Inflammatory macrophage (primary cell): ENCODE measurements at places on chromosomes 3 and 15.

DNA sequence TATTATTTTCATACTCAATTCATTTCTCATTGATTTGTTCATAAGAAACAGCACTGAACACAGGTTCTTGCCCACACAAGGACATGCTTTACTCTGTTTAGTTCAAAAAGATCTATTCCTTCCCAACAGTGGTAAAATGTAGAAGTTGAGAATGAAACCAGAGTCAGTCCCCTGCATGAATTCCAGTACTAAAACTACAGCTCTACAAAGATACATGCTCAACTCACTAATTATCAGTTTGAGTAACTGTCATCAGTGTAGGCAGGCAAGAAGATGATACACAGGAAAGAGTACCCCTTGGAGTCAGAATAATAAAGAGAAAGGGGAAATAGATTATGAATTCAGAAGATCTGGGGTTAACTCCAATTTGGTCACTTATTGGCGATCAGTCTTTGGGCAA lies 43.2 kb downstream of the NR2E3 start:
- no peak for DNase-seq

DNA sequence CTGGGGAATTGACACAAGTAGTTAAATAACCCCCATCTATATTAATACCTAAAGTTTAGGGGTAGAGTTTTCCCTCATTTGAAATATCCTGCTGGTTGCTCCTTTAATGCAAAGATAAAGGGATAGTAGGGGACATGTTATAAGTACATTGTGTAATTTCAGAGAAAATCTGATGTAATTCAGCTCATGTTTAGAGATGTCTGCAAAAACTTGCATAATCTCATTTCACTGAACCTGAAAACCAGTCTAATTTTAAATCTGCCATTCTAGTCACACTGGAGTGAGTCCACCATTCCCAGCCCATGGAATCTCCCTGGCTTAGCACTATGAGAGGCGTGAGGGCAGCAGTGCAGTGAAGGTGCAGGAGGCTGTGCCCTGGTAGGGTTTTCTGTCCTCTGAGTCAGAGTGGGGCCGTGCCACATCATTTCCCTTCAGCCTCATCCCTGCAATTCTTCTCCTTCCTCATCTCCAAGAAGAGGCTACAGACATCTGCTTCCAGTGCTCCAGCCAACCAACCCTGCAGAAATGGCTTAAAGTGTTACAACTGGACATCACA lies 246.3 kb upstream of the UMPS start:
- DNase-seq = peak; percentile 15

DNA sequence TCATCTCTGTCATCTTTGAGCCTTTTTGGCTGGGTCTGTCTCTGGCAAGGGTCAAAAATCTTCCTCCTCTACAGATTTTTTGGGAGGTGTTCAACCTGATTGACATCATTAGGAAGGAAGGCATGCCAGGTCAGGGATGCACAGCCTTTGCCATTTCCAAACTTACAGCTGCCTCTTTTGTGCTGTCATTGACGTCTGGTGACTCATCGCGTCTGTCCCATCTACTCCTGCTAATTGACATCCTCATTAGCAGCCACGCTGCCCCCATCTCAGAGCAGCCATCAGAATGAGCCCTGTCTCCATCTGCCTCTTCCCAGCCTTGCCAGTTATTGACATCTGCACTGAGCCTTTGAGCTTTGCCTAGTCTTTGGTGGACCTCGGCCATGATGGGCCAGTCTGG lies 53.0 kb downstream of the PDIA5 start:
- no peak for DNase-seq

- no peak for DNase-seq
These were observed 354.3 kb downstream of the FGF12 start for GRCh38 chr3:192373032-192373431.

GRCh38 chr3:104715972-104716371 lies 650.7 kb upstream of the ALCAM start:
- no peak for DNase-seq

DNA sequence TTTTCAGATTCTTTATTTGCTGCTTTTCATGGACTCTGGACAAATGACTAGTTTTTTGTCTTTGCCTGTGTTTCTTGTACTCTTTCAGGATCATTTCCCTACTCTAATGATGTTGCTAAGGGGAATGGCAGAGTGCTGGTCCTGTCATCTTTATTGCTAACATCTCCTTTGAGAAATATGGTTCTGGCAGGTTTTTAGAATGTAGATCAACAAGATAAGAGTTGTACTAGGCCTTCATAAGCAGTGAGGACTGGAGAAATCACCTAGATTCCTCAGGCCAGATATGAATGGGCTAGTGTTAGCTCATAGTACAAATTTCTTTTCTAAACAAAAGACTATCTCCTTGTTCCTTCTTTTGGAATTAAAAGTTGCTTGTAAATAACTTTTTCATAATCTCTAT lies 156.0 kb downstream of the UBE2E2 start:
- no peak for DNase-seq

- peak; percentile 76 for DNase-seq
These were observed 68.2 kb downstream of the RAB7A start for GRCh38 chr3:128794067-128794768.

DNA sequence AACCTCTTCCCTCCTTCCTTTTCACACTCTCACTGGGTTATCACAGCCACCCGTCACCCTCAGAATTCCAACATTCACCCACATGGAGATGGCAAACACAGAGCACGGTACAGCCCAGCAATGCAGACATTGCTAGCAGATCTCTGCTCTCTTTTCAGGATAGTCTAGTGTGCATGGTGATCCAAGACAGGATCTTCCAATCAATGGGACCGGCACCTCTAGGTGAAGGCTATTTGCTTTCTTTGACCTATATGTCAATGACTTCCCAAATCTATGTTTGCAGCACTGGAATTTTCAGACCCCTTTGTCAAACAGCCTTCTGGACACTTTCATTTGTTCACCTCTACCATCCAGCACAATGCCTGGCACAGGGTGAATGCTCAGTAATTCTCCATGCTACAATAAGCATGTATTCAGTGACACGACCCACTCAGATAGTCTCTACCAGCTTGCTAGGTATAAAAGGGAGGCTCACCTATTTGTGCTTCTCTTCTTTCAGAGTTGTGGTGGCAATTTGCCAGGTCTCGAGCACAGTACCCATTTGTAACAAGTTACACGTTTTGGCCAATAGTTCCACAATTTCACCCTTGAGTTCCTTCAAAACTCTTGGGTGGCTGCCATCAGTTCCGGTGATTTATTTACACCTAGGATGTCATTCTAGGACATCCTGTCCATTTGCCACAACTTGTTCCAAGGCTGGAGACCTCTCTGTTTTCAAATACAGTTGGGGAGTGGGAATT lies 279.1 kb upstream of the ICE2 start:
- DNase-seq = no peak

GRCh38 chr3:94413336-94414108 lies 350.7 kb downstream of the NSUN3 start:
- DNase-seq = no peak

DNA sequence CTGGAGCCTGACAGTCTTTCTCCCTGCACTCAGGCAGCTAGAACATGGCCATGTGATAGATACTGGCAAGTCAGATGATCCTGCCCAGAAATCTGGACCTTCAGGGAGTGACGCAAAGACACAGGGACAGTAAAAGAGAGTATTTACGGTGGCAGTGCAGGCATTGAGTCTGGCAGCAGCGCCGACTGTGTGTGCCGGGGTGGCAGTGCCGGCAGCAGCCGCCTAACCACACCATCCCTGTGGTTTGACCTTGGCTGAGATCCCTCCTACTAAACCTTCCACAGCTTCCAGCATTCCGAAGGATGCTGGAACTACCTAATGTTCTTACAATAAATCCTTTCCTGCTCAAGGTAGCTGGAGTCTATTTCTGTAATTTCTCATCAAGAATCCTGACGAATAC lies 4.6 kb upstream of the TSPAN3 start:
- no peak for DNase-seq

- peak; percentile 87 for DNase-seq
These were observed 107.6 kb downstream of the OXNAD1 start for GRCh38 chr3:16372362-16373292.

DNA sequence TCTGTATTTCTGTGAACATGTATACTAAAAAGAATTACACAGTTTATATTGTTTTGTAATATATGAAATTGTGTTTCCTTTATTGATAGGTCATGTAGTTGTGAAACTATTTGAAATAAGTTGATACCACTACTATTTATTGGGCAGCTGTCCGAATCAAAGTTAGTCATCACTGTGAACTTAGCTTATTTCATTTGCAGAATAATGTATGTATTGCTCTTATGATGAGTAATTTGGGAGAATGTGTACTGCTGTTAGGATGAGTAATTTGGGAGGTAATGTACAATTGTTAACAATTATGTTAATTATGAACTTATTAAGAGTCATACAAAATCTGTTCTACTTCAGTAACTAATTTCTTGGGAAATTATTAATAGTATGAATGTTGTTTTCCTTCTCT lies 22.2 kb downstream of the FXR1 start:
- no peak for DNase-seq

- no peak for DNase-seq
These were observed 57.3 kb downstream of the ACAP2 start for GRCh38 chr3:195385526-195385925.

DNA sequence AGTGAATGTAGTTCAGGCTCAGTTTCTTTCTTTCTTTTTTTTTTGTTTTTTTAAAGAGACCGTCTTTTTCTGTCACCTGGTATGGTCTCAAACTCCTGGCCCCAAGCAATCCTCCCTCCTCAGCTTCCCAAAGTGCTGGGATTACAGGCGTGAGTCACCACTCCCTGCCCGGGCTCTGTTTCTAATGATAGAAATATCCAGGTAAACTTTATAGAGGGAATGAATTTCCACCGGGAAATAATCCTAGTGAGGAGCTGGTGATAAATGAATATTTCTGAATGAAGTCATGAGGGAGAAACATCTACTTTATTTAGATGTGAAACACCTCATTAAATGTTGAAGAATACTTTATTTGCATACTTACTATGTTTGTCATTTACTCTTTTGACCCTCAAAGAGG lies 7.2 kb downstream of the RNF13 start:
- DNase-seq = no peak

DNA sequence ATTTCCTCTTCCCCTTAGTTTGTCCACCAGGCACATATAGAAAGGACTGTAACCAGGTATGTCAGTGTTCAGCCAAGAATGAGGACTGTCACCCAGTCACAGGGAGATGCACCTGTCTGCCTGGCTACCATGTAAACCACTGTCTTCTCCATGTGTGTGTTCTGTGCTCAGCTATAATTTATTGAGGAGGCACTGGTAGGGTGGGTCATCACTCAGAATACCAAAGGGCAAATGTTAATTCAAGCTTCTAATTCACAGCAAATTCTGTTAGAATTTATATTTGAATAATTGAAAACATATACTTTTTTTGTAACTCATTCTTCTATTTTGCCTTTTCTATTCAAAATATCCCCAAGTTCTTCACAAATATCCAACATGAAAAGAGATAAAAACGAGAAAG lies 780.4 kb downstream of the MECOM start:
- no peak for DNase-seq

- no peak for DNase-seq
These were observed 26.3 kb downstream of the COL6A6 start for GRCh38 chr3:130543322-130543721.

GRCh38 chr3:43013256-43013655 lies 34.1 kb downstream of the GASK1A start:
- peak; percentile 37 for DNase-seq

DNA sequence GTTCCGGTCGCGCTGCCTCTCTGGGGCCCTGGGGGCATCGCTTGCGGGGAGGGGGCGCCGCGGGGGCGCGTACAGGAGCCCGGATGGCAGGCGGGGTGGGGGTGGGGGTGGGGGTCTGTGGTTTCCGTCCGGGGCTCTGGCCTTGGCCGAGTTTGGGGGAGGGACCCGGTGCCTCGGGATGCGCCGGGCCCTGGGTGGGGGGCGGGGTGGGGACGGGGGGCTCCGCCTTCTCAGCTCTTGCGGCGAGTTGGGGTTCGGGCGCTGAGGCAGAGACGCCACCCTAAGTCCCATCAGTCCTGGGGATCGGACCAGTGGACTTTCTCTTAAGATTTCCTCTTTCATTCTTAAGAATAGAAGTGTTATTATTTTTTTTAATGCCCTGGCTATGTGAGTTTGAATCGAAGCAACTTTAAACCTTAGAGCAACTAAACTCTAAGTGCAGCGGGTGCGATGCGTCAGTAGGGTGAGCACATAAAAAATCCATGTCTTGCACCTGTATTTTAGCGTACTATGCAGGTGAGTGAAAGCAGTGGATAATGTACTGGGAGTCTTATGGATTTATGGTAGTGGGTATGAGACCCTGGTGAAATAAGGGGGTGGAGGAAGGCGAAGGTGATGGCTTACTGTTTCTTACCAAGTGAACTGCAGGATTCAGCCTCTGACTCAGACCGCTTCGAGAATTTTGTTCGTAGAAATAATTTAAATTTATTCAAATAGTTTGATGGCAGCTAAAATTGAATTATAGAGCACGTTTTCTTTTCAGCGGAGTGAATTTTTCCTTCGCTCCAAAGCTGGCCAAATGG lies 762 bp downstream of the CTNNB1 start:
- peak; percentile 22 for DNase-seq

GRCh38 chr3:52062505-52062904 lies 6.1 kb upstream of the DUSP7 start:
- DNase-seq = peak; percentile 90

GRCh38 chr3:164387236-164387635 lies 691.1 kb downstream of the SI start:
- DNase-seq = no peak

GRCh38 chr3:128078322-128078721 lies 26.1 kb downstream of the SEC61A1 start:
- no peak for DNase-seq

GRCh38 chr15:96089405-96090058 lies 241.0 kb upstream of the NR2F2 start:
- no peak for DNase-seq

DNA sequence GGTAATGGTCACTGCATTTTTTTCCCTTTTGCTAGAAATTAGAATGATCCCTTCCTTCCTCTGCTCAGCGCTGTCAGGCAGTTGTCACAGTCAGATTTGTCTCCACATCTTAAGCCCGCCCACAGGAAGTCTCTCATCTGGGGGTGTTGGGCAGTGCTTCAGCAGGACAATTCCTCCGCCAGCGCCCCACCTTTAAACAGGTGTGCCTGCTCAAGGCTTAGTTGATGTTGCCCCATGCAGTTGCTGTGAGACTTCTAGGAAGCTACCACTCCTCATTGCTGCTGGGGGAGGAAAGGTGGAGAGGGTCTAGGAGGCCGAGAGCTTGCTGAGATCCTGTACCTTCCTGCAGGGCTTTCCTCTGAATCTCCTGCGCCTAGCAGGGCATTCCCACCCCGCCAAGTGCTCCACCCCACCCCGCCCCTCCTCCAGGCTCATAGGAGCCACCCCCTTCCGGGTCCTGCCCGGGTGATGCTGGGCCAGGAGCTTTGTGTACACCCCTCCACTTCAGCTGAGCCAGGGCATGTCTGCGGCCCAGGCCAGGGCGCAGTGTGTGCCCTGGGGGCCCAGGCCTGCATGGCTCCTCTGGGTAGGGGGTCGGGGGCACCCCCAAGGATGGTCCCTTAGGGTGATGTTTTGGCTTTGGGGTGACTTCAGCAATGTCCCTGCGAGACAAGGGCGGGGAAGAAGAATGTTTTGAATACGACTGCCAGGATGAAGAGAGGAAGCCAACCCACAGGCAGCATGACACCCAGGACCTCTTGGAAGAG lies 68.7 kb downstream of the TRAK1 start:
- DNase-seq = peak; percentile 29

DNA sequence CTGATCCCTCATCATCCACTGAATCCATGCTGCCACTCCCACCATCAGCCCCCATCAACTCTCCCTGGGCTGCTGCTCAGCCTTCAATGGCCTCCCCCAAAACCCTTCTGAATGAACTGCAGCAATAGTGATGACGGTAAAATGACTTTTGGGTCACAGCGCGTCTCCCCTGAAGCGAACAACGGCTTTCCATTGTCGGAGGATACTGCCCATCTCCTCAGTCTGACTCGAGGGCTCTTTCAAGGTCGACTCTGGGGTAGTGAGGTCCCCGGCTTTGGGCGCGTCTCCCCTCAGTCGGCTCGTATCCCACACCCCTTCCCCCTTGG lies 57.2 kb upstream of the ZBTB38 start:
- DNase-seq = no peak
